Fibroblast of the aortic adventitia (primary cell): ENCODE measurements at places on chromosomes 6 and 20. TPM values are rescaled to one million over a fixed set of nuclear protein-coding genes. Genes with fewer than 3 reads are reported as not detected.

Gene MGME1
- 6.3 and 18.6 TPM in 2 replicates for total RNA-seq

Gene NRSN1
- not detected in 2 replicates for total RNA-seq

Gene HLA-DQA1
- total RNA-seq = not detected in 2 replicates

Gene FBXO5
- total RNA-seq = 2.4 and 52.9 TPM in 2 replicates

Gene THBD
- total RNA-seq = 6.7 and 128 TPM in 2 replicates
